ENCODE measurements at places on chromosomes 2 and 18. TPM values are rescaled to one million over a fixed set of nuclear protein-coding genes. Genes with fewer than 3 reads are reported as not detected.

Gene DNAH6
- 1.1 TPM for total RNA-seq

Gene SERPINB13
- not detected for total RNA-seq

DNA sequence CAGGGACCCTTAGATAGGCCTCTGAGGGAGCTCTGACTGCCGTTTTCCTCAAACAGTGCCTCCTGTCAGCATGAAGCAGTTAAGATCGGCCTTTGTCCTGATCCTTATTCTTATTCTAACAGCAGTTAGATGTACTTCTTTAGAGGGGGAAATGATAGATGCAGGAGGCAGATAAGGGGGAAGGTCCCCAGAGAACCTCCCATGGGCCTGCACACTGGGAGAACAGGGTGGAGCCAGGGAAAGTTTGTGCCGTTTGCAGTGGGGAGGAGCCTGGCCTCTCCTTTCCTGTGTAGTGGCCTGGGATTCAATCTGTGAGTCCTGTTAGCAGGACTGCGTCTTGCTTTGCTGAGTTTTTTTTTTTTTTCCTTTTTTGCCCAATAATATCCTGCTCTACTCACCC, 7.9 kb upstream of the INPP4A start:
- no peak for DNase-seq

DNA sequence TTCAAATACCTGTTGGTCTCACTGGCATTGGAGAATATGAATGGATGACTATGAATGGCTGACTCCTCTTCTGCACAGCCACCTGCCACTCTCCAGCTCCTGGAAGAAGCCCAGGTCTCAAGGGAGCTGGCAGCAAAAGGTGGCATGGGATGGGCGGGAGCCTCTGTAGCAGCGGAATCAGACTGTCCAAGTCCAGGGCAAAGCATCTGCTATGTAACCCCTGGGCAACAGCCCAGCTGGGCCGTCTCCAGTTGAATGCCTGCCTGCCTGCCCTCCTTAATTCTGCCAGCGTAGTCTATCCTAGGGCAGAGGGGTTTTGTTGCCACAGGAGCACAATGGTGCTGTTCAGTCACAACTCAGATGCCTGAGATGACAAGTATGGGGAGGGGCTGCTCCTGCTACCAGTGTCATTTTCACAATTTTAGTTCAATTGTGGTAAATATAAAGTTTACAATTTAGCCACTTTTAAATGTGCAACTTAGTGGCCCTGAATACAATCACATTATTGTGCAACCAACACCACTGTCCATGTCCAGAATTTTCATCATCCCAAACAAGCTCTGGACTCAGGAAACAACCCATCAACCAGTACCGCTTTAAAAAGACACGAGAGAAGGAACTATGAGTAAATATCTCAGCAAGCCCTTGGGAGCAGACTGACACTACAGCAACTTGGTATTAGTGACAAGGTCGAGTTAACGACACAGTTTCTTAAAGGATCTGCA, 115.2 kb downstream of the MYO5B start:
- DNase-seq = no peak

DNA sequence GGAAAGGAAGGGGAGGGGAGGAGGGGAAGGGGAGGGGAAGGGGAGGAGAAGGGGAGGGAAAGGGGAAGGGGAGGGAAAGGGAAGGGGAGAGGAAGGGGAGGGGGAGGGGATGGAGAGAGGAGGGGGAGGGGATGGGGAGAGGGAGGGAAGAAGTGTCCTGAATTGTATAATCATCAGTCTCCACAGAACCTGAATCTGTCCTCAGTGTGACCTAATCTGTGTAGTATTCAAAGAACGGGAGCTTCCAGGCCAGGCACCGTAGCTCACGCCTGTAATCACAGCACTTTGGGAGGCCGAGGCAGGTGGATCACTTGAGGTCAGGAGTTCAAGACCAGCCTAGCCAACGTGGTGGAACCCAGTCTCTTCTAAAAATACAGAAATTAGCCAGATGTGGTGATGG, 41.1 kb upstream of the CCDC150 start:
- no peak for DNase-seq

Gene SH2D6
- total RNA-seq = not detected

GRCh38 chr2:26682155-26682554, 10.4 kb upstream of the KCNK3 start:
- no peak for DNase-seq

Gene POTEI
- not detected for total RNA-seq

DNA sequence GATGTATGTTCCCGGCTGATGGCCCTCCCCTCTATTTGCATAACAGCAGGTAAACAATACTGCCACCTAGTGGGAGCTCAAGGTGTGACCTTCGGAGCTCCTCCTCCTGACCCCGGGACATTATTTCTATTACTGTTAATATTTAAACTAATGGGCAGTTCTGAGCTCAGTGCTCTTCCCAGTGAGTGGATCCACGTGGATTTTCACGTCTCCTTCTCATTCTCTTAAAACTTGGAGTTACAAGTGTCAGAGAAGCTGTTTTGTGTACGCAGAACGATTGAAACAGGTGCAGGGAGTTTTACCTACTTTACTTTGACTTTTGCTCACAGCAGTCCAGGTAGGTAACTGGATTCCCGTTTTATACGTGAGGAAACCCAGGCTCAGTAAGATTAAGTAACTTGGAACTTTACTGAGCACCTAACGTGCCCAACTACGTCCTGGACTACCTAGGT, 127.3 kb downstream of the PRKCE start:
- peak; percentile 48 for DNase-seq

GRCh38 chr2:24409171-24409570, 48.8 kb upstream of the ITSN2 start:
- DNase-seq = no peak

- no peak for DNase-seq
Measured at GRCh38 chr2:237799060-237799428, 465 bp downstream of the RBM44 start.

Gene DYNAP
- not detected for total RNA-seq

DNA sequence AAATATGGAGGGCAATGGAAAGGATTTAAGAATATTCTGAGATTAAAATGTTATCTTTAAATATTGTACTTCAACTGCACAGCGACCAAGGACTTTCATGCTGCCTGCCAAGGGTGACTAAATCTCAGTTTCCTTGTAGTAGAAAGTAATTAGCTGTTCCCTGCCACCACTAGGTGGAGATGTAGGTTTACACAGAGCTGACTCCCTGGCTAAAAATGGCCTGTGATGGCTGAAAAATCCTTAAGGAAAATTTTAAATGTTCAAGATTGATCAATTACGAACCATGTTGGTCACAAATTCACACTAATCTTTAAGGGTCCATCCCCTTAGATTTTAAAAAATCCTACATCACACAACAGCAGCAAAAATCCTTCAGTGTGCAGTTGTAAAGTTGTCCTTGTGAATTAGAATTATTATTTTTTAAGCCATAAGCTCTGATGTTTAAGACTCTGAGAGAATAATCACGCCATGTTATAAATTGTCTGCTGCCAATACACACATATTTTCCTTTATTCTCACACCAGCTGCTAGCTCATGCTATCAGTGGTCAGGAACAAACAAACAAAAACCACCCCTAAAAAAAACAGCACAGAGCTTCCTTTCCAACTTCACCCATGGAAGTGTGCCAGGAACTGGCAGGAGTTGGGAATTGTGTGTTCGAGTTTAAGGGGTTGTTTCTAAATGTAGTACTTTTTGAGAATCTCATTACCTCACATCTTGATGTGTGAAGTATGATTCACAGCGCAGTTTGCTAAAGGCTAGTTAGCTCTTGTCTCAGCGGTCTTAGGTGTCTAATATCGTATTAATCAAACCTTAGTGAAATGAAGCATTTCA, 399.8 kb downstream of the TMEM182 start:
- no peak for DNase-seq

GRCh38 chr2:95380280-95380679, 22.2 kb upstream of the FAHD2A start:
- no peak for DNase-seq

DNA sequence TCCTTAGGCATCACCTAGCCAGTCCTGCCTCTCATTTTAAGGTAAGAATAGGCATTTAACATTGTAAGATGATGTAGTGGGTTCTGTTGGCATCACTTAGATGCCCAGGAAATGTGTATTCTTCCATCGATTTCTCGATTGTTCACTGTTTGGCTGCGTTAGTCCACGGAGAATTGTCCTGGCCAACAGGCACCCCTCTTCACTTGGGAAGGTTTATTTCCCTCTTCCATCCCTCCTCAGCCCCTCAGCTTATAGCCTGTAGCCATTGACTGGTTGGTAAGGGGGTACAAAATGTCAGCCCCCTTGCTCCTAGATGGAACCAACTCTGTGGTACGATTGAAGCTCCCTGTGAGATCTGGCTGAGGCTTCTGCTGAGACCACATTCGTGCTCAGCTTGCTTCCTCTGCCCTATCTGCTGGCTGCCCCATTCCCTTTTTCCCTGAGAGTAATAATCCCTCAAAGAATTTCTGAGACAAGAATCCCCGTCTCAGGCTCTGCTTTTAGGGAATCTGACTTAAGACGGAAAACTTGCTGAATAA, 43.4 kb downstream of the PLEKHA3 start:
- DNase-seq = no peak

DNA sequence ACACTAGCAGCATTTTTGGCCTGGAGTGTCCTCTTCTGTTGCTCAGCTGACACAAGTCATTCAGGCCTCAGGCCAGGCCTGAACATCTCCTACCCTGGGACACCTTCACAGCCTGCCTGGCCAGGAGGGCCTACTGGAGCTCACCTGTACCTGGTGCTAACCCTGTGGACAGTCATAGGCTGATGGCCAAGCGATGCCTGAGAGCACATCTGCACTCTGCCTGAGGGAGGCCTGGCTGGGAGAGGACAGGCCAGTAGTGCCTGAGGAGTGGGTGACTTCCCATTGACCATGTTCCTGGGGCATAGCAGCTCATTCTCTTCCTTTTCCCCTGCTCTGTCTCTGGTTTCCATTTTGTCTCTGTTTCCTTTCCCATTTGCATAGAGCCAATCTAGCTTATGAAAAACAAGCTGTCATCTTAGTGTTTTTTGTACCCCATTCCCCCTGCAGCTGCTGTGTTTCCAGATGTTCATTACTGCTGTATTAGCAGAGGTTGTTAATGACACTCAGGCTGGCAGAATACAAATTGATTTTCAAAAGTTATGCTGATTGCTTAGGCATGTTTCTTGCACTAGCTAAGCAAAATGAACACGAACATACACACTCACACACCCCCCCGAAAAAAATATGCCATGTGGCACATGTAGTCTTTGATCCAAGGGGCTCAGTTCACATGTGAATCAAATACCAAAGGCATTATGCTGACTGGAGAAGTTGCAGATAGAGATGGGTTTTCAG, 149.7 kb upstream of the HS6ST1 start:
- no peak for DNase-seq

Gene DAPL1
- not detected for total RNA-seq

GRCh38 chr2:48145845-48146452, 239.7 kb upstream of the FBXO11 start:
- DNase-seq = no peak

Gene ARID5A
- total RNA-seq = 6.3 TPM

Gene ZAP70
- not detected for total RNA-seq

- DNase-seq = no peak
Measured at GRCh38 chr2:175872721-175873120, 129.3 kb downstream of the LNPK start.

Gene HYCC2
- 14.8 TPM for total RNA-seq

Gene ABCB6
- total RNA-seq = 19.1 TPM

DNA sequence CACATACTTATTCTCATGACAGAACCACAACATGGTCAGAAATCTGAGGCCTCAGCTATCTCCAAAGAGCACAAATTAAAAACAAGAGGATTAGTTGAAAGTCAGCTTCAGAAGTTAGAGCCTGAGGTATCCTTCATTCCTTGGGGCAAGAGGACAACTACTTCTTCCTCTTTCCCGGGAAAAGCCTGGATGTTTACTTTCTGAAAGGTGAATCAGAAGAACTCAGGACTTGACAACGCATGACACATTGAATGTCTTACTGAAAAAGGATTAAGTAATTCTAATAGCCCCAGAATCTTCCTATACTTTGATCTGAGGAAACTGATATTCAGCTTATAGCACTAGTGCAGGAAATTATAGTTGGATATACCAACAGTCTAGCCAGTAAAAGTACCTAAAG, 573.2 kb downstream of the METTL4 start:
- DNase-seq = no peak

Gene EPHA4
- 2.7 TPM for total RNA-seq

- DNase-seq = no peak
Measured at GRCh38 chr2:29105375-29105774, 9.8 kb upstream of the CLIP4 start.

DNA sequence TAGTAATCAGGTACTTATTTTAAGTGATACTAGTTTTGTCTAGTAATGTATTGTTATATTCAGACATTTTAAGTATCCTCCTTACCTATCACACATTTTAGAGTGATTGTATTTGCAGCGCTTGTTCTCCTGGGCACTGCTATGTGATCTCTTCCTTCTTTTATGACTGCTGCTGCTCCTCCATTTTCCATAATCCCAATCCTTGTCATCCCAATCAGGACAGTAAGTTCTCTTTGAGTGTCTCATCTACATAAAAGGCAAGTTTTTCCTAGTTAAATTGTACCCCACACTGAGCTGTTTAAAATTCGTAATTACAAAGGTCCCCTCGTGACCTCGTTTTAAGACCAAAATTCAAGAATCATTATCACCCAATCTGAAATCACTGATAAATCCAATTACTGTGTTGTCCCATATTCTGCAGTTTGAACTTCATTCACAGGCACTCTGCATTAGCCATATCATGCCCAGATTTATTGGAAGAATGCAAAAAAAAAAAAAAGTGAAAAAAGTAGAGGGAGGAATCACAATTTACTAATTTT, 2.8 kb downstream of the CLK1 start:
- DNase-seq = peak; percentile 15

GRCh38 chr2:180970016-180970415, 10.4 kb upstream of the UBE2E3 start:
- no peak for DNase-seq

- DNase-seq = no peak
Measured at GRCh38 chr18:45208164-45208563, 407.1 kb upstream of the SLC14A2 start.

Gene FAM136A
- 32.2 TPM for total RNA-seq

GRCh38 chr2:191108331-191108730, 42.5 kb downstream of the STAT4 start:
- DNase-seq = no peak

Gene KCNG2
- total RNA-seq = not detected

Gene STEAP3
- total RNA-seq = 33.2 TPM
